Diencephalon (tissue), 1 donor: ENCODE measurements at places on chromosomes 16 and 17. TPM values are rescaled to one million over a fixed set of nuclear protein-coding genes. Genes with fewer than 3 reads are reported as not detected.

Gene HSD17B1
- total RNA-seq = 0.92 TPM

Gene SEPTIN12
- not detected for total RNA-seq

Gene CNTROB
- 31.6 TPM for total RNA-seq

Gene DRC3
- 5.1 TPM for total RNA-seq

Gene MAPK8IP3
- total RNA-seq = 85.8 TPM

Gene OSGIN1
- 0.23 TPM for total RNA-seq

Gene COPZ2
- total RNA-seq = 1.2 TPM

Gene SPAG5
- total RNA-seq = 9.7 TPM

Gene EFNB3
- 42.4 TPM for total RNA-seq

Gene NXN
- total RNA-seq = 20.8 TPM

Gene EME1
- 1.4 TPM for total RNA-seq

Gene LRRC45
- 11.3 TPM for total RNA-seq

Gene FBXL16
- total RNA-seq = 10.8 TPM

Gene SLC38A8
- 2.8 TPM for total RNA-seq

Gene ABCA9
- 8.8 TPM for total RNA-seq

Gene USP43
- total RNA-seq = 5.1 TPM

Gene ITGAL
- total RNA-seq = 1.2 TPM

Gene RTN4RL1
- 14.3 TPM for total RNA-seq

Gene HP
- 0.23 TPM for total RNA-seq
